Prostate gland (tissue), 2 donors: ENCODE measurements at places on chromosomes 4 and X.

GRCh38 chr4:59374416-59374815 is 1825.7 kb upstream of the ADGRL3 start:
- DNase-seq: no peak

GRCh38 chrX:131828482-131828881 is 194.6 kb upstream of the STK26 start:
- no peak for DNase-seq

- no peak for DNase-seq
Observed at GRCh38 chr4:148240241-148240640, 202.0 kb downstream of the NR3C2 start.

DNA sequence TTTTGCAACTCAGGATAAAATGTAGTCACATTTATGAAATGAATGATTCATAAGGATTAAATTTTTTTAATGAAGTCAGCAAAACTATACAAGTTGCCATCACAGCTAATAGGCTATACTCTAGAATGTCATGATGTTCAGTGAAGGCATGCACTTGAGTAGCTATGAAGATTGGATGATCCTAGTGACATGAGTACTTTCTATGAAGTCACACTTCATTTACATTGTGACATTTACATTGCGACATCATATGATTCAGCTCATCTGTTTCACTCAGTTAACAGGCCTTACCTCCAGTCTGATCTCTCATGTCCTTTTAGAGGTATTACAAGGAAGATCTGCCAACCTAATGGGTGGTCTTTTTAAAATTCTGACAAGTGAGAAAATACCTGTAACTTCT is 82.7 kb upstream of the FGF13 start:
- DNase-seq: no peak

DNA sequence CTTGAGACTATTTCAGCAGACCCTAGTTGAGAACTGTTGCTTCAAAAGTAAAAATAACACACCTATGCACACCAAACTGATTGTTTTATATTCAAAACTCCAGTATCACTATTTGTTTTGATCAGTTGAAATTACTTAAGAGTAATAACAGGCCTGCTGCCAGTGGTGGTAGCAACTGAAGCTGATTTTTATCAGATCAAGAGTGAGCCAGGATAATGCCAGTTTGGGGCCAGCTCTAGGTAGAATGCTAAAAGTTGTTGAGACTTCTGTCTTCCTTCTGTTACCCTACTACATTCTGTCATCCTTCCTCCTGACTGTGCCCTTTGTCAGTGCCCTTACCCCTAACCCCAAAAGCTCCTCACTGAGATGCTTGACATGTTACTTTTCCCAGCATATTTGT is 228.7 kb upstream of the SPRY1 start:
- no peak for DNase-seq
